ENCODE measurements at places on chromosomes 2 and 18.

DNA sequence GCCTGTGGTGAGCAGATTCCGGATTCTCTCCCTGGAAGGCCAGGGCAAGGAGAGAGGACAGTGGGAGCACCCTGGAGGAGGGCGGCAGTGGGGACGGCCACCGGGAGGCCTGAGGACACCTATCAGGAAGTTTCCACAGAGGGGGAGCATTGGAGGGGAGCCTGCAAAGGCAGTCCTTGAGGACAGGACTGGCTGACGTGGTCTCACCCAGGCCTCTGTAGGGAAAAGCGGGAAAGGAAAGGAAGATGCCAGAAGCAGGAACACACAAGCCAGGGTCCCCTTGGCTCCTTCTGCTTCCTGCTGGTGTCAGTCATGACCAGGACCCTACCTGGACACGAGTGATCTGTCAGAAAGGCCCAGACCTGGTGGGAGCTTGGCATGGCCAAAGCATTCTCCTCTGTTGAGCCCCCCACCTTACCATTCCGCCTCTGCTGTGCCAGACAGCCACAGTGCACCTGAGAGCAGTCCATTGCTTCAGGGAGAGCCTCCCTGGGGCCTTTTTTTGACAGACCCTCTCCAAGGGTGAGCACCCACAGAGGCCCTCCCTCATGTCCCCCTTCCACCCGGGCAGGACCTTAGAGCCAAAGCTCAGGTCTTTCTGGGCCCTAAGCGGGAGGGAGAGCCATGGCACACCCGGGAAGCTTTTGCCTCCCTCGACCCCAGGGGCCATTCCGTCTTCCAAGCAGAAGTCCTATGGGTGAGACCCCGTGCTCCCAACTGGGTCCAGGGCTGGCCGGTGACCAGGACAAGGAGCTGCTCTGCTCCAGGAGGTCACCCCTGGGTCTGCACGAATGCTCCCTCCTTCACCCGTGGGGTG is 333.1 kb downstream of the DYSF start:
- no peak for DNase-seq

GRCh38 chr2:237354892-237355291 is 59.1 kb downstream of the COL6A3 start:
- no peak for DNase-seq

DNA sequence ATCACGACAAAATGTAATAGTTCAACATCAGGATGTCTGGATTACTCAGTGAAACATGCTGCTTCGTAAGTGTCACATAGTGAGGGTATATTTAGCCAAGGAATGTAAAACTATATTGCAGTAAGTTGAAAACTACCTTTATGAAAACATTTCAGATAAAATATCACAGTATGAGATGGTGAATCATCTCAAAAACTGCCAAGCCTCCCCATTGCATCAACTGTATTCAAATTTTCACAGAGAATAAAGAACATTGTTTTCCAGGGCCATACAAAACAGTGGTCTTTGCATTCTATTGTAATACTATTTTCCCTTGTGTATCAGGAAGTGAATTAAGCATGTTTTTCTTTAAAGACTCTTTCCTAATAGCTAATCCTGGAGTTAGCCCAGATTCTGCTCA is 47.6 kb upstream of the MSTN start:
- no peak for DNase-seq

DNA sequence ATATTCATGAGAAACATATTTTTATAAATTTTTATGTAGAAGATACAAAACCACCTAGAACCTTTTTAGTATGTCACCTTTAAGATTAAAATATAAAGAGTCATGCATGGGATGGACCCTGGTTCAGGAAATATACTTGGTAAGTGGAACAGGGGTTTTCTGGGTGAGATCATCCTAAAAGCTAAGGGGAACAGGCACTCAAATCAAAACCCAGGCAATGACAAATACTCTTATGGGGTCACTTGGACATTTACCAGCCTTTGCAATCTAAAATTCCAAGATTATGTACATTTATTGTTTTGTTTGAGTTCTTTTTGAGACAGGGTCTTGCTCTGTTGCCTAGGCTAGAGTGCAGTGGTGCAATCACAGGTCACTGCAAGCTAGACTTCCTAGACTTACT is 65.8 kb downstream of the SGPP2 start:
- no peak for DNase-seq

GRCh38 chr18:57258131-57258777 is 94.1 kb upstream of the ST8SIA3 start:
- DNase-seq, result no peak

GRCh38 chr18:48183613-48184012 is 225.6 kb downstream of the ZBTB7C start:
- no peak for DNase-seq

DNA sequence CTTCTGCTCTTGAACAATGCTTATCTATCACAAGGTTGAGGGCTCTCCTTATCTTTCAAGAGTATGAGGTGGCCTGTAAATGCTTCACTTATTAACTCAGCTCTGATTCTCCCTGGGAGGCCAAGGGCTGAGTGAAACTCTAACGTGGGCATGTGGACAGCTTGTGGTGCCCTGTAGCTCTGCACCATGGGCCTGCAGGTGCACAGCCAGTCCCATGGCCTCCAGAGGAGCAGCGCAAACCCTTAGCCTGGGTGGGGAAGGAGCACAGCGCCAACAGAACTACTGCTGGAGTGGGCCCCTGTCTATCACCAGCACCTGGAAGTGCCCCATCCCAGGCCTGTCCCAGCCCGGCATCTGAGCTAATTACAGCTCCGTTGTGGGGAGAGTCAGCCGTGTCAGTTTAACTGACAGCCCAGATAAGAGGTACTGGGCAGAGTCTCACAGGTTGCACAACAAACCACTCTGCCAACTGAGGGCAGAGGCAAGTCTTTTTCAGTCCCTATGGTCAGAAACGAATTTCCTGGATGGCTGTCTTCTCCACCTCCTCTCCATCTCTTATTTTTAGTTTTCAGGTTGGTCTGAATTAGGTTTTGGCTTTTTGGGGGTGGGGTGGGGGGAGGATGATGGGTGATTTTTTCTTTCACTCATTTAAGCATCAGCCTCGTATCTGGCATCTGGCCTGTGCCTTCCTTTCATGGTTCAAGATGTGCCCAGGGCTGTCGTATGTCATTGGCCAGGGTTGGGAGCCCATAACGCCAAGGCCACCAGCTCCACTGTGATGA is 219.5 kb downstream of the BCL2 start:
- DNase-seq, result no peak

- DNase-seq, result no peak
Observed at GRCh38 chr2:232386740-232387450, 8.3 kb downstream of the ALPP start.

DNA sequence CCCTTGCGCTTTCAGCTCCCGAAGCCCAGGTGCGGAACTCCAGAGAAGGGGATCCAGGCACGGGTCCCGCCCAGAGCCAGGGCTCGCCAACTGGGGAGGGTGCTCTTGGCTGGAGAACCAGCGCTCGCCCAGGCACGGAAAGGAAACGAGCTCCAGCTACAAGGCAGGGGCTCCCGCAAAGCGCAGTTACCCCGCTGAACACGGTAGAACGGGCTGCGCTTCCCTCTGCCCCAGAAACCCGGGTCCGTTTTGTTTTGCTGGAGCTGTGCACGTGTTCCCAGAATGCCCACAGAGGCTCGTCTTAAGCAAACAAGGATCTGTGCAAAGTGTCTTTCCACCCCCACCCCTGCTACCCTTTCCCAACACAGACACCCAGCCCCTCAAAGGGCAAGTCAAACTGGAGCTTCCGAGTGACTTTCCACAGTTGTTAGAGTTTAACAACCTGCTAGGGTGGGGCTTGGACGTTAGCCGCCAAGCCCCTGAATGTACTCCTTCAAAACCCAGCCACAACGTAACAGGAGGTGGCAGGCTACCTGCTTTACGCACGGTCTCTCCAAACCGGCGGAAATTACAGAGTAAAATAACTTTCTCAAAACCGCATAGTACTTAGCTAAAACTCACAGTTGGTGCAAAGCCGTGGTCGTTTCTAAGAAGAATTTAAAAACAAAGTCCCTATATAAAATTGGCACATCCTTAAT is 775 bp downstream of the RNF125 start:
- DNase-seq, result peak; percentile 14

- DNase-seq, result no peak
Observed at GRCh38 chr2:180367815-180368214, 360.7 kb upstream of the CWC22 start.

GRCh38 chr2:111148225-111148873 is 27.6 kb downstream of the BCL2L11 start:
- no peak for DNase-seq

DNA sequence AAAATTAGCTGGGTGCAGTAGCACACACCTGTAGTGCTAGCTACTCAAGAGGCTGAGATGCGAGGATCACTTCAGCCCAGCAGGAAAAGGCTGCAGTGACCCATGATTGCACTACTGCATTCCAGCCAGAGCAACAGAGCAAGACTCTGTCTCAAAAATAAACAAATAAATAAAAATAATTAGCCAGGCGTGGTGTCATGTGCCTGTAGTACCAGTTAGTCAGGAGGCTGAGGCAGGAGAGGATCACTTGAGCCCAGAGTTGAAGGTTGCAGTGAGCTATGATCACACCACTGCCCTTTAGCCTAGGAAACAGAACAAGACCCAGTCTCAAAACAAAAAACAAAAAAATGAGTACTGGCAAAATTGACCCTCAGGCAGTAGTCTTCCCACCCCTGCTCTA is 61.9 kb upstream of the PPP1CB start:
- DNase-seq, result no peak

- DNase-seq, result no peak
Observed at GRCh38 chr2:64666810-64667438, 13.2 kb upstream of the SERTAD2 start.

- no peak for DNase-seq
Observed at GRCh38 chr2:9652898-9653479, 22.2 kb upstream of the YWHAQ start.

- DNase-seq, result no peak
Observed at GRCh38 chr18:42509750-42510415, 554.8 kb downstream of the PIK3C3 start.

DNA sequence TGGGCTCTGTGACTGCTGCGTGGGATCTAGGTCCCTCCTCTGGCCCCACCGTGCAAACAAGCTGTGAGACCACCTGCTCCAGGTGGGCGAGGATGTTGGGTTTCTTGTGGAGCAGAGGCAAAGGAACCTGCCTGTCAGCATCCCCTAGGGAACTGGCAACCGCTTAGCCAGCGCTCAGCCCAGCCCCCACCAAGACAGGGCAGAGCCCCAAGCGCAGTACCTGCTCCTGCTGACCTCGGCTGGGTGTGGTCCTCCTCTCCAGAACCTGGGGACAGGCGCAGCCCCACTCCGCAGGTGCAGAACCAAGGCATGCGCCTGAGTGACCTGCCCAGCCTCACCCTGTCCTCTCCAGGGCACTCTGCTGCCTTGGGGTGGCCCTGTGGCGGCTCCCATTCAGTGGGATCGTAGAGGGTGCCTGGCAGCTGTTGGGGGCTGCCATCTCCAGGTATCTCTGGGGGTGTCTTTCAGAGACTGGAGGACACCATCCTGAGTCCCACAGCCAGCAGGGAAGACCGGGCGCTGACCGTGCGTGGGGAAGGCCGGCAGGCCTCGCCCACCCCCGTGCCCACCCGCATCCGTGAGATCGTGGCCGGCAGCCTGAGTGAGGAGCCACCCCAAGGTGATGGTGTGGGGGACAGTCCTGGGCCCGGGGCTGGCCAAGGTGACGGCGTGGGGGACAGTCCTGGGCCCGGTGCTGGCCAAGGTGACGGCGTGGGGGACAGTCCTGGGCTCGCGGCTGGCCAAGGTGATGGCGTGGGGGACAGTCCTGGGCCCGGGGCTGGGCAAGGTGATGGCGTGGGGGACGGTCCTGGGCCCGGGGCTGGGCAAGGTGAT is 12.3 kb downstream of the CROCC2 start:
- no peak for DNase-seq

DNA sequence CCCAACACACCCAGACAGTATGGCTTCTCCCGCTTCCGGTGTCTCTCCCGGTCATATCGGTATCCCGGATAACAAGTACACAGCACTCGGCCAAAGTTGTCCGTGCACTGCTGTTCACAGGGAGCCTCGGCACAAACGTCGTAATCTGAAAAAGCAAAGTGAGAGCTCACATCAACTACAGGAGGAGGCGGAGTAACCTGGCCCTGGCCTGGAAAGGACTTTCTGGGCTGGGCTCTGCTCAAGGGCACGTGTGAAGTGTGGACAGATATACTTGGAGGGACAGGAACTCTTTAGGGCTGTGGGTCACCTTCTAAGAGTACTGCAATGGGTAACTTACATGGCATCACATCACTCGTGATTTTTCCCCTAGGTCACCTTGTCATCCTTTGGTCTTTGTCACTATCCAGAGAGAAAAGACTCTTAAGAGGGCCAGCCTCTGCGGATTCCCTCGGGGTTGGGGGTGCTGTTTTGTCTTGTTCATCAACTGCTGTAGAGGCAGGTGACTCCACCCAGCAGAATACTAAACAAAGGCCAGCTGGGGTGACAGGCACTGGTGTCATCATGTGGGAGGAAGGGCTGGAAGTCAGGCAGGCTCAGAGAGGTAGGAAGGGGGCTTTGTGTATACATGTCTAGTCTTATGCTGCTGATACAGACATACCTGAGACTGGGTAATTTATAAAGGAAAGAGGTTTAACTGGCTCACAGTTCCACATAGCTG is 110.6 kb upstream of the LMAN1 start:
- DNase-seq, result no peak

GRCh38 chr2:75790814-75791467 is 80.2 kb upstream of the GCFC2 start:
- DNase-seq, result no peak

DNA sequence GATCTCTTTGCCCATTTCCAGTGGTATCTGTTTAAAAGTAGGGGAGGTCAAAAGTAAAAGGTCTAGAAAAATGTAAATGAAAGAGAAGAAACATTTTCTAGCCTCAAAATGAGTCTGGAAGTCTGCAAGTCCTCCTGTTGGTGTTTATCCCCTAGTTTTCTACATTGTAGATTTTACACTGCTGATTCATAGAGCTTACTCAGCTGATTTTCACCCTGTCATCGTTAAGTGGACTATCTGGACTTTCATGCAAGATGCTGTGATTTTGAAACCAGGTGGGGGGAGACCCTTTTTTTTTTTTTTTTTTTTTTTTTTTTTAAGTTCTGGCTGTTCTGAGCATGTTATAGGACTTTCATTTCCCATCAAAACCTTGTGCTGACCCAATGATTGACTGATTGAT is 10.3 kb downstream of the HOXD3 start:
- no peak for DNase-seq

All from activated CD8-positive, alpha-beta memory T cell treated with anti-CD3 and anti-CD28 coated beads for 48 hours (primary cell).